Nucleus accumbens (tissue), 56 donors: ENCODE measurements at places on chromosomes 5 and 9.

DNA sequence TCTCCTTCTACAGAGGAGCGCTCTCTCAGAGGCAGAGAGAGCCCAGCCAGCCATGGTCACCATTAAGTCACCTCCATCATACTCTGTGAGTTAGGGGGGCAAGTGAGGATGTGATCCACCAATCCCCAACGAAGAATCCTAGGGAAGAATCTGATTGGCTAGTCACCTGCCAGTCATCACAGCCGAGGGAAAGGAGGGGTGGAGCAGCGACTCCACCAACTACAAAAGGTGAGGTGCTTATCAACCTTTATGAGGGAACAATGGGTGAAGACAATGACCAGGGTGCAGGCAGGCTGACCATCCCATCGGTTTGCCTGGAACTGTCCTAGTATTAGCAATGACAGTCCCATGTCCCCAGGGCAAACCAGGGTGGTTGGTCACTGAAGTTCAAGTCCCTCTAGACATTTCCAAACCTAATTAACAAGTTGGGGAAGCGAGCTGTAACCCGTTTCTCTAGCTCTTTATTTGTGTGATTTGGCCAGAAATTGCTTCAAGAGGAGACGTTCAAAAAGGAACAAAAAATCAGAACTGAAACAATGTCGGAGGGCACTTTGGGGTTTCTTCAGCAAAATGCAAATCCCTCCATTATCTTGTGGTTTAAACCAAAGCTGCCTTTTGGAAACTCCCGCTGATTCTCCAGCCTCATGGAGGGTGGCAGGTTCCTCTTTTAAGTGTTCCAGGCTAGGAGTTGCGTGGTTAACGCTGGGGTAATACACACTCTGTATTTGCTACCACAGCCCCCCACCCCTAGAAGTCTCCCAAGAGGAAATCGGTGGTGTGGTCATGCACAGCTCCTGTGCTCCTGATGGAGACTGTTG is 18.8 kb upstream of the FCN1 start:
- no peak for DNase-seq

DNA sequence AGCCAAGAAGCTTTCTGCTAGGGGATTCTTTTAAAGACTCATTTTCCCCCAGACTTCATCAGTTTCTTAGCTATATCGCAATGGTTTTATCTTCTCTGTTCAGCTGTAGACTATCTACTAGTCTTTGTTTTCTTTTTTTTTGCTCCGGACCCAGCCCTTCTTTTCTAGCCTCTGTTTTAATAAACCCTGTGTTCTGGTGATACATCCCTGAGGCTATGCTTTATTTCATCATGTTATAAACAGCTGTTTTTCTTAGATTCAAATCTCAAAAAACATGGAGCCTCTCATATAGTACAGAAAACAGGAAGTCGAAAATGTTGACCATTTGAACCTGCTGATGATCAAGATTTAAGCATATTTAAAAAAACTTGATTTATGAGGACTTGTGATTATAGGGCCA is 37.8 kb downstream of the SCGB3A1 start:
- no peak for DNase-seq

- DNase-seq = no peak
These were observed 13.4 kb upstream of the CPLX2 start for GRCh38 chr5:175857986-175858385.

GRCh38 chr5:108700930-108701329 is 46.8 kb upstream of the FER start:
- DNase-seq = no peak

DNA sequence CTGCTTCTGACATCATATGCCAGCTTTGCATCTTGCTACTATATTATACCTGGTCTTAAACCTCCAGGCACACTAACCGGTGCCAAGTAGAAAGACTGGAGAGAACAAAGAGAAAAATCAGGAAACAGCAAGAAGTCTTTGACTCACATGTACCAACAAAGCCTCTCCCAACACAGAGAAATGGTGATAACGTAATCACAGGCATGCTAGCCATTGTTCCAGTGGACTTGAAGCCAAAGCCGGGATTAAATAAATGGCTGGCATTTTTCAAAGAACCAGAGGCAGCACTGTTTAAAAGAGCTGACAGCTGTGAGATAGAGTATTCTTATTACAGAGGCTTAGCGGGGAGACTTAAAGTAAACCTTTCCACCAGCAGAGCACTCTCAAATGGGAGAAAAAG is 148.4 kb upstream of the NFIL3 start:
- no peak for DNase-seq

DNA sequence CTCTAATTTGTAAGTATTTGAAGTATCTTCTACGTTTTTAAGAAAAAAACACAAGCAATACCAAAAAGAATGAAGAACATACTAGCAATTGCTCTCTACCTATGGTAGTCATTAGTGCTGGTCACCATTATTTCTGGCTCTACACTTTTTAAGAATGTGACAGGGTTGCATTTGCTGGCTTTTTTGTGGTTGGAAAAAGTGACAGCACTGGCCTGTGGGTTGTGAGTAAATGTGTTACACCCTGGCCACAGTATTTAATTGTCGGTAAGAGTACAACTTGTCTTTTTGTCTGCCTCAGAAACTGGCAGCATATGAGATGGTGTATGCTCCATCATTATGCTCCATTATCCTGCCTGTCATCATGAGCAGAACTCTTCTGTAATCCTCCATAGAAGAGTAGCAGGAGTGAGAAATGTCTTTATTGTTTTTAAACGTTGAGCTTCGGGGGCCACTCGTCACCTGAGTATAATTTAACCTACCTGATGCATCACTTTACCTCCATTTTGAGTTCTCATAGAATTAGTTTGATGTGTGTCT is 449.8 kb downstream of the ISL1 start:
- DNase-seq = no peak

GRCh38 chr5:151568036-151568435 is 23.1 kb downstream of the FAT2 start:
- no peak for DNase-seq

DNA sequence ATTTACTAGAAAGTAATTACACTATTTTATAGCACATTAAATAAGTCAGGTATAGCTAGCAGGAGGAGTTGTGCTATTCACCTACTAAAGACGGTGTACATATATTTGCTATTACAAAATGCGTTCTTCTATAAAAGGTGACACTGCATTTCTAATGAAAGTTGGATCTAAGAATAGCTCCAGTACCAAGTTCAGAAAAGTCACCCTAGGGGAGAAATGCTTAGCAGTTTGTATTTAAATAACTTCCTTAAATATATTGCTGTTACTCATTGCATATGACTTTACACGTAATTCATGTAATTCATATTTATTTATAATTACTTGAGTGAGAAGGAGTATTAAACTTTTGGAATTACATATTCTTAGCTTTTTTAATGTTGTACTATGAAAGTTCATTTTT is 7.0 kb upstream of the SUB1 start:
- no peak for DNase-seq

- DNase-seq = peak; percentile 40
These were observed 34.6 kb downstream of the GADD45G start for GRCh38 chr9:89639367-89639795.

- DNase-seq = no peak
These were observed 37.8 kb downstream of the HMGCS1 start for GRCh38 chr5:43275391-43275790.

DNA sequence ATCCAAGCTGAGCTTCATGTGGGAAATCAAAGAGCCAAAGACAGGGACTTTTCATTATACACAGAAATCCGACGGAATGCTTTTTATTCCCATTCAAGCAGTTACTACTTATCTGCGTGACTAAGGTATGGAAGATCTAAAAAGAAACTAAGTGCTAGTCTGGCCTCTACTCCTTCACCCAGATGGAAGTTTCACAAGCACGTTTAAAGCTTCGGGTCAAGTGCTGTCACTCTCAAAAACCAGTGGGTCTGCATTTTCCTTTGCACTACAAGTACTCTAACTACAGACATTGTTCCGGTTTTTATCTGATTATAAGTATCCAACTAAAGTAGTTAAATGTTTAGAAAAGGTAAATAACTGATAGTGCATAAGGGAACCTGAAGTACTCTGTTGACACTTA is 13.7 kb upstream of the MTAP start:
- DNase-seq = no peak

- DNase-seq = no peak
These were observed 589.4 kb upstream of the FAM174A start for GRCh38 chr5:99945478-99946442.

- DNase-seq = no peak
These were observed 134.8 kb upstream of the KLF4 start for GRCh38 chr9:107624234-107624948.

GRCh38 chr5:40495237-40495635 is 184.5 kb upstream of the PTGER4 start:
- no peak for DNase-seq
